Stimulated activated CD4-positive, alpha-beta T cell treated with anti-CD3 and anti-CD28 coated beads, Interleukin-12 subunit alpha, Interleukin-12 subunit beta, amount 100 ng/mL, for 24 hours (primary cell): ENCODE measurements at places on chromosomes 1 and 21.

DNA sequence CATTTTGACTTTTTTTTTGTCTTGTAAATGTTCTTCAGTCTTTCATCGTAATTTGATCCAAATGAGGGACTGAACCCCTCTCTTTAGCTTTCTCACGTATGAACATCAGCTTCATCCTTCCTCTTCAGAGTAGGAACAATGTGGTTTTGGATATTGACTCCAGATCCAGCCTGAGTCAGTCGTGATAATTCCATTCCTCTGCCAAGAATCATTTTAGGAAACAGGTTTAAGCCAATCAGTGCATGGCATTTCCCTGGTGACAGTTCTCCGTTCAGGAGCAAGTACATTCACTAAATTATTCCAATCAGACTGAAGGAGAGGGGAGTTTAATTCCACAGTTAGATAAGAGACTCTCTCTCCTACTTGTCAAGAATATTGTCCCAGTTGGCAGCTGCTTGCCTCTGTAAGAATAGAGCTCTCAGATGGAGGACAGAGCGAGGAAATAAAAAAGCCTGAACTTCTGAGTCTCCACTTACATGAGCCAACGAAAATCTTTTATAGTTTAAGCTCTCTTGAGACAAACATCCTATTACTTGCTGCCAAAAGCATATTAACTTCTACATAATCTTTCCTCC, 18.6 kb downstream of the RHOU start:
- DNase-seq, result no peak

GRCh38 chr1:68528243-68528642, 31.4 kb upstream of the DEPDC1 start:
- no peak for DNase-seq

- DNase-seq, result no peak
Observed at GRCh38 chr1:53484705-53485477, 25.7 kb downstream of the DMRTB1 start.

DNA sequence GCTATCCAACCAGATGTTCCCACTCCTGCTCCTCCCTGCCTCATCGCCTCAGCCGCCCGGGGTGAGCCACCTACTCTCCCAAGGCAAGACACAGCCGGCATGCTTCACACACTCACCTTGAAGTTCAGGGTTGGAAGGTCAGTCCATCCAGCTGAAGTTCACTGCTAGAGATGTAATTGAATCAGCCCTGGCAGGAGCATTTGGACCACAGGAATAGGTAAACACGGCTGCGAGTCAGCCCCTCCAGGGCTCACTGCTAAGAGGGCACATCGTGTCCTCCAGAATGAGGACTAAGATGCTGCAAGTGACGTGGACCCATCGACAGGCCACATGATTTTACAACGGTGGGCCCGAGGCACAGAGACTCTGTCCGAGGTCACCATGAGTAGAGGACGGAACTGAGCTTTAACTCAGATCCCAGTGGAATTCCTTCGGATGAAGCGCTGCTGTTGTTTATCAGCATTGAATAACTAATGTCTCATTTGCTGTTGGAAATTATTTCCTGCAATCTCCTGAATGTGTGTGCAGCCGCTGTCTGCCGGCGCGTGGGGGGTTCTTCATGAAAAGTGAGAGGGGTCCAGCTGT, 41.9 kb downstream of the RSPH1 start:
- DNase-seq, result no peak

GRCh38 chr1:25487628-25488027, 55.8 kb upstream of the LDLRAP1 start:
- DNase-seq, result no peak

DNA sequence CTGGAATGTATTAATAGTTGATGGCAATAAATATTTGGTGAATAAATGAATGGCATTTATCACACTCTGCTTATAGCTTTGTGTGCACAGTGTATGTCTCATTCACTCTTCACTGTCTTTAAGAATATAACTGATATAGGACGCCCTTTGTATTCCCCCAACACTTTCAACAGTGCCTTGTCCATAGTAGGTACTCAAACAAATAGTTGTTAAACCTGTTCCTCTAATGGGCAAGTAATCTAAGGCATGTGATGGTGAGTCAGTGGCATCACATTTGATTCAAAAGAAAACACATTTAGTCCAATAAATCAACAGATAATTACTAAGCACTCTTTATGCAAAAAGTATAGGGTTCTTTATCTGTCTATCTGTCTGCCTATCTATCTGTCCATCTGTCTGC, 11.2 kb upstream of the RXRG start:
- no peak for DNase-seq

GRCh38 chr1:93042187-93043056, 36.7 kb upstream of the MTF2 start:
- no peak for DNase-seq

GRCh38 chr1:209155546-209155945, 428.0 kb upstream of the CAMK1G start:
- no peak for DNase-seq
